ENCODE measurements at places on chromosomes 13 and 19.

GRCh38 chr13:56528040-56528790 is 612.5 kb upstream of the PRR20A start:
- ATAC-seq: no peak

- no peak for ATAC-seq
Measured at GRCh38 chr19:5801796-5802619, 2.9 kb upstream of the NRTN start.

DNA sequence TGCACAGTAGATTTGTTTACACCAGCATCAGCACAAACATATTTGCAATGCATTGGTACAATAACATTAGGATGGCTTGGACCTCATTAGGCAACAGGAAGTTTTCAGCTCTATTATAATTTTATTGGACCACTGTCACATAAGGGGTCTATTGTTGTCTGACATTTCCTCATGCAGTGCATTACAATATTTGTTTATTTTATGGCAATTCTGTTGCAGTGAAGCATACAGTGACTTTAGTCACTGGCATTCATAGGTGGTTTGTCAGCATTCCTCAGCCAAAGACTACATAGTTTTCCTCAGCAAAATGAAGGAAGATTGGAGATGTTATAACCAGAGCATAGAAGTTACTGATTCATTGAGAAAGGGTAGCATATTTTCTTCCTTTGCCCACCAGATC is 1732.9 kb downstream of the PCDH9 start:
- ATAC-seq: no peak

- ATAC-seq: peak; percentile 76
Measured at GRCh38 chr13:82688400-82688994, 1193.8 kb downstream of the SLITRK1 start.

DNA sequence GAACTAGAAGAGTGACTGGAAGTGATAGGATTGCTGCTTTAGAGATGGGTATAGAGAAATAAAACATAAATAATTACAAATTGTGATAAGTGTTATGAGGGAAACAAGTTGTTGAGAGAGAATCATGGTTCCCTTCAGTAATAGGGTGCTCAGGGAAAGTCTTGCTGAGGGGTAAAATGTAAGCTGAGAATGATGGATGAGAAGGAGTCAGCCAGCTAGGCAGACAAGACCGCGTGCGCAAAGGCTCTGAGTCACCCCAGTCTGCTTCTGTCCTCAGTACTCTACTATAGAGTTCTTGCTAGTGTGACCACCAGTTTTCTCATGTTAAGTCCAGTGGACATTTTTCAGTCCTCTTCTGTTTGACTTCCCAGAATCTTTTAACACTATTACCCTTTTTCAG is 39.5 kb downstream of the PCCA start:
- ATAC-seq: no peak

- no peak for ATAC-seq
Measured at GRCh38 chr19:42149447-42150202, 17.4 kb upstream of the POU2F2 start.

- ATAC-seq: no peak
Measured at GRCh38 chr13:25860862-25861261, 191.0 kb downstream of the SHISA2 start.

GRCh38 chr13:69077267-69077666 is 1030.4 kb upstream of the ATXN8OS start:
- ATAC-seq: no peak

- no peak for ATAC-seq
Measured at GRCh38 chr19:32819419-32820400, 49.9 kb downstream of the SLC7A9 start.

DNA sequence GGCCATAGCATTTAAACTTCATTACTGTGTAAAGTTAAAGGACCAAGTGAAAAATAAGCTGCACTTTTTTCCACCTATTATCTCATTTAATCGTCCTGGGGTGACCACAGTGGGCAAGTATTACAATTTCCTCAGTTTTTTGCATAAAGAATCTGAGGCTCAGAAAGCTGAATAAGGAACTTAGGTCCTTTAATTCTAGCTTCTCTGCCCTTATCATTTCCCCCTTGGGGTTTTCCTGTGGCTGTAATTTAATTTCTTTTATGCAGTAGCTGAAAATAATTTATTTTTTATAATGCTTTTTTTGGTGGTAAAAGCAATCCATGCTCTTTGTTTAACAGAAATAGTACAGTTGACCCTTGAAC is 59.8 kb upstream of the RCBTB2 start:
- no peak for ATAC-seq

DNA sequence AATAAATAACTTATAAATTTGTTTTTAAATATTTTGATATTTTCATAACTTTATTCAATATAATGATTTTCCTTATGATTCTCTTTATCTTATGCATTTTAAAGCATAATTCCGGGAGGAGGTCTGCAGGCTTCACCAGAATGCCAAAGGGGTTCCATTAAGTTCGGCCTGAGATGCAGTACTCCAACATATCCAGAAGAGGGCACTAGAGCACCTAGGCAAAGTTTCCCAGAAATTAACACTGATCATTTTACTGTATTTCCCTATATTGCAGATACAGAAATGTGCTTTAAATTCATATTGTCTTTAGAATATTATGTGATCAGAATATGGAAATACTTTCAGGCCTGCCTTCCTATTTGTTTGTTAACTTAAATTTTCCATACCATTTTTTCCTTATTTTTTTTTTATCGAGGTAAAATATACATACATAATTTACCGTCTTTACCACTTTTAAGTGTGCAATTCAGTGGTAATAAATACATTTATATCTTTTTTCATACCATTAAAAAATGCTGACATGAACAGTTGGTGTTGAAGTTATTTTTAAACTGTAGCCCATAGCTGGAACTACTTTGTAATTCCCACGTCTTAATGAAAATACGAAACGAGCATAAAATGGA is 58.9 kb upstream of the TM9SF2 start:
- peak; percentile 52 for ATAC-seq

DNA sequence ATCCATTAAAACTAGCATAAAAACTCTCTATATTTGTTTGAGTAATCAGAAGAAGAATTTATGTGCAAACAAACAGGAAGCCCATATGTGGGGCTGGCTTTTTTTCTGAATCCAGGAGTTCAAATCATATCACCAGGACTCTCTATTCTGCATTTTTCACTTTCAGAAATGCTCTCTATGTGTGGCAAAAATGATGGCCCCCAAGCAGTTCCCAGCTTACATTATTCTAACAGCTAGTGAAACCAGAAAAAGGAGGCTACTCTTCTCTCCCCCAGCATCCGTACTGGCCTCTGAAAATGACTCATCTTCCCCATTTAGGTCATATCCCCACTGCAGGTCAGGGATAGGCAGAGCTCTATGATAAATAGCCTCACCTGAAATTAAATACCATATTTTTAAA is 20.4 kb downstream of the RBM26 start:
- ATAC-seq: peak; percentile 89

DNA sequence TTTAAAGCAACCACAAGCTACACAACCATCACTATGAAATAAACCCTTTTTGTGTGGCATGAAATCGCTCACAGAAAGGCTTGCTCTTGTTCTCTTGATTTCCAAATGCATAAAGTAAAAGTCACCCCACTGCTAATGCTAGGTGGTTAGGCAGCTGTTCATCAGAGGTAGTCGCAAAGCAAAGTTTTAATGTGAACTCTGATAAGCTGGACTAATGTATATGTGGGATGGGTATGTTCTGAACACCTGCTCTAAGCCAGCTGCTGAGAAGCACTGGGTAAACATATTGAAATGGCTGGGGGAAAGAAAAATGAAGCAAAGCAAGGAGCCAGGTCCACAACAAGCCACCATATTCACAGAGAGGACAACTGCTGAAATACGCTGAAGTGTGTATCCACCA is 142.3 kb downstream of the KLF12 start:
- no peak for ATAC-seq

DNA sequence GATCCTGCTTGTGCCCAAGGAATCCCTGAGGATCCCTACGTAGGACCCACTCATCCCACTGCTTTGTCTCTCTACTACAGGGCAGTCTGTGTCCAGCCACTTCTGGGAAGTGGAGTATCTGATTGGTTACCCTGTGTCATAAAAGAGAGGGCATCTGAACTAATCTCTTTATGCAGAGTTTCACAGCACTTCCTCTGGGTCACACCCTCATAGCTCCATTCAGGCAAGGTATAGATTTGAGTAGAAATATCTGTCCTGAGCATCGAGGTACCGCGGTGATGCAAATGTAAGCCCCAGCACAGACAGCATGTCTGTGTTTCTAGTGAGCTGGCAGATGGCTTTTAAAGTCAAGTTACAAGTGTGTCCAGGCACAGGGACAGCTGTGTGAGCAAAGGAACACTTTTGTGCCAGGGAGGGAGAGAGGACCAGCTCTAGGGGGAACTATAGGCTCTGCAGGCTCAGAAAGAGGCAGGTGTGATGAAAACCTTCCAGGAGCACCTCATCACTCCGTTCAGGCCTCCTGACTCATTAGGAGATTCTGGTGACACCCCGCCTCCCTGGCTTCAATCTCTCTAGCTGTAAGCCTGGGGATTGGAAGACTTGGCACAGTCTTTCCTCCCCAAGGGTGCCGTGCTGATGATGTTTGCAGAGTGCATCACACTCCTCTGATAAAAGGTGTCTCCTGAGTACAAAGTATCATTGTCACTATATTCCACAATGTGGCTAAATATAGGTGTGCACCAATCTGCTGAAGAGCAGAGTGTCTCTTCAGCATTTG is 84.3 kb upstream of the UBL3 start:
- ATAC-seq: peak; percentile 49

GRCh38 chr13:42977219-42977659 is 14.8 kb downstream of the EPSTI1 start:
- peak; percentile 19 for ATAC-seq

DNA sequence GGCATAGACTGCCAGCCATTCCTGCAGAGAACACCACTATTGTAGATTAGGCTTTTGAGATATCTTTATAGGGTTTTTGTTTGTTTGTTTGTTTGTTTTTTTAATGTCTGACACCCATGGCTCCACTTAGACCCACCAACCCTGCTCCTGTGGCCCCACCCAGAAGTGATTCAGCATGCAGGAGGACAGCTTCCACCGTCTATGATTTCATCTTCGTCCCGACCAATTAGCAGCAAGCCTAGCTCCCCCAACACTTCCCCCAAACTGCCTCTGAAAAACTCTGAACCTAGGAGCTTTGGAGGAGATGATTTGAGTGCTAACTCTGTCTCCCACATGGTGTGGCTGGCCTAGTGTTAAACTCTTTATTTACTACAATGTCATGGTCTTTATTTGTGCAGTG is 108.3 kb upstream of the RXFP2 start:
- ATAC-seq: no peak

- no peak for ATAC-seq
Measured at GRCh38 chr19:19741184-19741583, 8.3 kb upstream of the ZNF14 start.

GRCh38 chr13:92390217-92390616 is 836.4 kb upstream of the GPC6 start:
- ATAC-seq: no peak

DNA sequence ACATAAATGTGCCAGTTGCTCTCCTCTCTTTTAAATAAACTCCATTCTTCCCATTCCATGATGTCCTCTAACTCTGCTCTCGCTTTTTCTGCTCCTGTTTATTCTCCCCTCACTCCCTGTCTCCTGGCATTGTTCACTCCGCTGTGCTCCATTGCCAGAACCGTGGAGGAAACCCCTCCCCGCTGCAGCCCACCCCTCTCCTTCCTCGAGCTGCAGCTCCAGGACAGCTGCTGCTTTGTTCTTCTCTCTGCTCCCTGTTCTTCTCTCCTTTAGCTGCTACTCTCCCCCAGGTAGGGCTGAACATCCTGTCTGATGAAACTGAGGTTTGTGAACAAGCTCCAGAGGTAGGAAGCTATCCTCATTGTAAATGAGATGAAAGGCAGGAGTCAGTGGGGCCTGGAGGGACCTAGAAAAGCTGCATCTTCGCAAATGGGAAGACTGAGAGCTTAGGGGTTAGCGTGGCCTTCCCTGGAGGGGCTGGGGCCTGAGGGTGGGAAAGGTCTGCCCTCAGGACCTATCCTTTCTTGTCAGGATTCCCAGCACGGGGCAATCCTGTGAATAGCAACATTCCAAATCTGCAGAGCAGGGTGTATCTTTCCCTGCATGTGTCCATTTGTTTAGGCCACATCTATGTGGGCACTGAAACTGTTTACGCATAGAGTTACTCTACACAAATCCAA is 243.7 kb downstream of the DNAJC15 start:
- ATAC-seq: no peak

GRCh38 chr19:11882606-11883005 is 5.0 kb upstream of the ZNF69 start:
- ATAC-seq: no peak

- no peak for ATAC-seq
Measured at GRCh38 chr19:41373993-41374392, 2.3 kb upstream of the TMEM91 start.

- peak; percentile 88 for ATAC-seq
Measured at GRCh38 chr19:11422163-11423065, 3.3 kb upstream of the RGL3 start.

- ATAC-seq: peak; percentile 19
Measured at GRCh38 chr19:12133069-12133468, 7.1 kb downstream of the ZNF20 start.

GRCh38 chr13:24068472-24068871 is 92.0 kb upstream of the SPATA13 start:
- ATAC-seq: no peak

DNA sequence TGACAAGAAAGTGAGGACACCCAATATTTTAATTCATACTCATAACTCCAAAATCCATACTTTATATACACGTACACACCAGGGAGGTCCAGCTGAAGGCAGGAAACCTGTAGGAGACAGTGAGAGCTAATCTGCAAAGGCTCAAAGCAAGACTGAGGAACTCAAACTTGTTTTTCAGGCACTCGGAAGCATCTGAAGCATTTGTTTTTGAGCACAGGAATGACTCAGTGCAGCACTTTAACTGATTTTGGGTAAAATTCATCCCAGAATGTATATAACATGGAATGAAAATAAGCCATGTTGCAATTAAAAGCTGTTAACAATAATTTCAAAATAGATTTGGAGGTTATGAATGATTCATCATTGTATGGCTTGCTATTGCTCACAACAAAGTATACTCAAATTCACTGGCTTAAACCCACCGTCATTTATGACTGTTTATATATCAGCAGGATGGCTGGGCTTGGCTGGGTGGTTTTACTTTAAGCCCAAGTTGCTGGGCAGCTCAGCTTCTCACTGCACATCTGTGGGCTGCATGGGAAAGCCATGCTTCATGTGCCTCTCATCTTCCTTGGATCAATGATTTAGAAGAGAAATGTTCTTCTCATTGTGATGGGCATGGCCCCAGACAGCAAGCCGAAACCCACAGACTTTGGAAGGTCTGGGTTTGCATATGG is 177.0 kb downstream of the RFC3 start:
- no peak for ATAC-seq

DNA sequence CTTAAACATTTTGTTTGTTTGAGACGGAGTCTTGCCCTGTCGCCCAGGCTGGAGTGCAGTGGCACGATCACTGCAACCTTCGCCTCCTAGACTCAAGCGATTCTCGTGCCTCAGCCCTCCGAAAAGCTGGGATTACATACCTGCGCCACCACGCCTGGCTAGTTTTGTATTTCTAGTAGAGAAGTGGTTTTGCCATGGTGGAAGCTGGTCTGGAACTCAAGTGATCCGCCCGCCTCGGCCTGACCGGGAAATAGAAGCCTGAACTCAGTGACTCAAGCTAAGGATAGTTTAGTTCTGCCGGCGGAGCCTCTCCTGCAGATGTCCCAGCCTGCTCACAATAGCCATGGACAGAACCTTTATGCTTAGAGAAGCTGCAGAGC is 53.0 kb upstream of the ZNF254 start:
- peak; percentile 48 for ATAC-seq
